ENCODE measurements at places on chromosomes 1 and 21. TPM values are rescaled to one million over a fixed set of nuclear protein-coding genes. Genes with fewer than 3 reads are reported as not detected.

POU3F1 gene
- total RNA-seq: not detected

SH3BGR gene
- 6.6 TPM for total RNA-seq

FABP3 gene
- not detected for total RNA-seq

HLCS gene
- 14.6 TPM for total RNA-seq

CNR2 gene
- total RNA-seq: not detected

FCAMR gene
- total RNA-seq: not detected

GRIK1 gene
- 0.17 TPM for total RNA-seq

TTC24 gene
- total RNA-seq: not detected

LYPD8 gene
- not detected for total RNA-seq

RHCE gene
- not detected for total RNA-seq

CAMK1G gene
- total RNA-seq: not detected

S100A14 gene
- not detected for total RNA-seq

RPL5 gene
- 1,754 TPM for total RNA-seq

OR2L8 gene
- not detected for total RNA-seq

TRIM46 gene
- 0.51 TPM for total RNA-seq

MARK1 gene
- total RNA-seq: 7.0 TPM

ABCA4 gene
- 0.38 TPM for total RNA-seq

CHRNB2 gene
- not detected for total RNA-seq

GBP7 gene
- total RNA-seq: not detected

CELA2B gene
- not detected for total RNA-seq

OR2T33 gene
- not detected for total RNA-seq

SGIP1 gene
- 23.1 TPM for total RNA-seq

DLGAP3 gene
- not detected for total RNA-seq

CIART gene
- 2.6 TPM for total RNA-seq

SYDE2 gene
- 15.6 TPM for total RNA-seq

Data from subcutaneous adipose tissue (tissue), 4 donors.